ENCODE measurements at places on chromosomes 2 and 18.
A peak's percentile ranks its signal among the peaks of the same experiment; 100 is the strongest.

GRCh38 chr2:203722411-203722810 is 16.0 kb downstream of the CD28 start:
- DNase-seq = peak; percentile 61

GRCh38 chr2:233807966-233808935 is 30.1 kb downstream of the MROH2A start:
- DNase-seq = no peak

GRCh38 chr2:120739438-120740090 is 3.9 kb downstream of the GLI2 start:
- DNase-seq = no peak

- DNase-seq = no peak
Observed at GRCh38 chr2:144225076-144225475, 294.8 kb downstream of the ZEB2 start.

DNA sequence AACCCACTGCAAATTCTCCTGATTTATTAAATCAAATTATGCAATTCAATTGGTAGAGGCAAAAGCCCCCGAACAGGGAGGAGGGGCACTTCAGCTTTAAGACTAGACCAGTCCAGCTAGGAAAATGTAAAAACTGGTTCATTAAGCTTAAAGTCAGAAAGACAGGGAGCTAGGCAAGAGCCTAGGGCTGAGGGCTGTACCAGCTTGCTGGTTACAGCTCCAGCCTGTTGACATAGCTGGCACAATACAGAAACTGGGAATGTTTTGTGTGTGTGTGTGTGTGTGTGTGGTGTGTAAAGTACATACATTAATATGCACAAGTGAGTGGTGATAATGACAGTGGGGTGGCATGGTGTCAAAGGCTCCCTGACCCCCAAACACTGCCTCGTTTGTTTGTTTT is 307.0 kb upstream of the CELF4 start:
- no peak for DNase-seq

- no peak for DNase-seq
Observed at GRCh38 chr2:37154785-37155184, 2.0 kb downstream of the EIF2AK2 start.

DNA sequence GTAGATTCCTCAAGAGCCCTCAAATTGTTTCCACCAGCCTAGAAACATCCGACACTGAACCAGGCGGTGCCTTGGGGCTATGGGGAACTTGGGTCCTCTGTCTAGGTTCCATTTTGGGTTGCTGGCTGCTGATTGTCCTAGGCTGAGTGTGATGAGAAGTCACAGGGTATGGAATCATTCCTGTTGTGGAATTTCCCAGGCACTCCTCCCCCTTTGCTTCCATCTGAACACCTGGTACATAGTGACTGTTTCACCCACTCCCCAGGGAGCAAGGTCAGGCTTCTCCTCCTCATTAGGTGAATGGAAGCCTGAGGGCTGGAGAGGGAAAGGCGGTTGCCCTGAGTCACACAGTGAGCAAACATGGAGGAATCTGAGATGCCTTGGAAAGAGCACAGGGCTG is 4.5 kb downstream of the KIF3C start:
- no peak for DNase-seq
